ENCODE measurements at places on chromosomes 11 and 22. TPM values are rescaled to one million over a fixed set of nuclear protein-coding genes. Genes with fewer than 3 reads are reported as not detected.

PEX16 gene
- total RNA-seq: 30.4 TPM

CELSR1 gene
- total RNA-seq: 34.7 TPM

MN1 gene
- total RNA-seq: 4.5 TPM

CD248 gene
- total RNA-seq: 4.6 TPM

SLC17A6 gene
- not detected for total RNA-seq

RCE1 gene
- 23.6 TPM for total RNA-seq

OR51B4 gene
- total RNA-seq: not detected

E2F8 gene
- total RNA-seq: not detected

RANBP1 gene
- 125 TPM for total RNA-seq

SUSD2 gene
- total RNA-seq: 22.5 TPM

ZNF215 gene
- 1.7 TPM for total RNA-seq

ANO1 gene
- 29.8 TPM for total RNA-seq

THY1 gene
- total RNA-seq: 43.4 TPM

Measured in thyroid gland (tissue), 4 donors.